ENCODE measurements at places on chromosomes 6 and 20.

GRCh38 chr20:51326201-51326819 lies 216.2 kb downstream of the NFATC2 start:
- no peak for DNase-seq

GRCh38 chr6:157741321-157741947 lies 81.6 kb upstream of the SNX9 start:
- DNase-seq: no peak

DNA sequence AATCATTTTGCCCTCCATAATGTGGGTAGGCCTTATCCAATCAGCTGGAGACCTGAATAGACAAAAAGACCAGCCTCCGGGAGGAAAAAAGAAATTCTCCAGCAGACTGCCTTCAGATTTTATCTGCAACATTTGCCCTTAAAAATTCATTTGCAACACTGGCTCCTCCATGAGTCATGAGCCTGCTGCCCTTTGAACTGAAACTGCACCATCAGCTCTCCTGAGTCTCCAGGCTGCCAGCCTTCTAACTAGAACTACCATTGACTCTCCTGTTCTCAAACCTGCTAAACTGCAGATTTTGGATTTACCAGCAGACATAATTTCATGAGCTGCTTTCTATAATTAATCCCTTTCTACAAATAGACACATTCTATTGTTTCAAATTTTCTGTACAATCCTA lies 223.9 kb upstream of the THEMIS start:
- DNase-seq: no peak

DNA sequence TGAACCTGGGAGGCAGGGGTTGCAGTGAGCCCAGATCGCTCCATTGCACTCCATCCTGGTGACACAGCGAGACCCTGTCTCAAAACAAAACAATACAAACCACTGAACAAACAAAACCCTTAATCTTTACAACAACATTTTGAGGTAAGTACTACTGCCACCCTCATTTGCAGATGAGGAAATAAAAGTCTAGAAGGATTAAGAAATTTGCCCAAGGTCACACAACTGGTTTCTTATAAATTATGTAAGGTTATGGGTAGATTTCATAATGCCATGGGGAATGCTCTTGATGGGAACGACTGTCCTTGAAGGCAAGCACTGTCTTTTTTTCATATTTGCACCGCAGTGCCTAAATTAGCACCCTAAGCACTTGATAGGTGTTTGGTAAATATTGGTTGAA lies 13.8 kb upstream of the B4GALT5 start:
- no peak for DNase-seq

DNA sequence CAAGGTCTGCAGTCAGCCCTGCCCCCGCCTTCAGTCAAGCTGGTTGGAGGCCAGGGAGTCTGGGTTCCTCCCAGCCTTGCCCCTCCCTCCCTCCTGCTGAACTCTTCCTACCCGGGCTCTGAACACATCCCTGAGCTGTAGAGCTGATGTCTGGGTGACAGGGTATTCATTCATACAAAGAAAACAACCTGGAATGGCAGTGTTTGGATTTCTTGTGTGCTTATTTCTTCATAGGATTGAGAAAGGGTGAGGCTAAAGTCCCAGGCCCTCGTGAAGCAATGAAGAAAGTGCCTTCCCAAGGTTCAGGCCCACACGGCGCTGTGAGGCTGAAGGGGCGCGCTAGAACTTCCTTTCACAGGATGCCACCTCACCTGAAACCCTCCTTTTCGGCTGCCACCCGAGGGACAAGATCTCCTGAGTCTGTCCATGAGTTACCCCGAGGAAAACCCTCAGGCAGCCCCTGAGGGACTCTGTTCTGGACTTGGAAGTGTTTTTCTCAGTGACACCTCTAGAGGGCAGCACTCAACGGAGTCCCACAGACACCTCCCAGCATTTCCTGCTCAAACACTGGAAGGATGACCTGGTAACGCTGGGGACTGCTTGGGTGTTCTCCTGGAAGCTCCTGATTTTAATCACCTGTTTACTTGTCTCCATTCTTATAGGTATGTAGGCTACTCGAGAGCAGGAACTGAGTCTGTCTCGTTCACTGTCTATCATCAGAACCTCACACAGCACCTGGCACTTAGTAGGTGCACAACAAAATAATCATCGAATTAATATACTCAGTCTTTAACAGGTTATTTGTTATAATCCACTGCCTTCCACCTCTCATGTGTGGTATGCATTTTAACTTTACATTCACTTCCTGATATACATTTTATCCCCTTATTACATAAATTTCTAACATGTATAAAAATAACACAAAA lies 11.8 kb upstream of the GSTA1 start:
- DNase-seq: peak; percentile 24

GRCh38 chr6:29486577-29486976 lies 1.2 kb downstream of the MAS1L start:
- no peak for DNase-seq

- DNase-seq: no peak
Observed at GRCh38 chr6:27293436-27294098, 18.5 kb downstream of the POM121L2 start.

- DNase-seq: peak; percentile 66
Observed at GRCh38 chr20:63552481-63553249, 1.3 kb upstream of the FNDC11 start.

DNA sequence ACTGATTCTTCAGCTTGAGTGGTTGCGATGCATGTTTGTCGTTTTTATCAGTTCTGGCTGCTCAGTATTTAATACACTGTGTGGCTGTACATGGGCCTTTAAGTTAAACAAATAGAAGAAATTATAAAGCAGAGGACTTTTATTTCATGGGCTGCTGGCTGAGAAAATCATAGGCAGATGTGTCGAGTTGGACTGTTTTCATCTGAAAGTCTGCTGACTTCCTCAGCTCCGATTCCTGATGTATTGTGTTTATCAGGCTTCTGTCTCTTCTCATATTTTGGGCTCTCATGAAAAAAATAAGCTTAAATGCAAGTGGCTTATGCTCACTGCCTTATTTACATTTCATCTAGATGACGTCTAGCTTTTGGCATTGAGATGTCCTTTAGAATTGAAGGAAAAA lies 129.5 kb upstream of the GGTLC1 start:
- DNase-seq: no peak

DNA sequence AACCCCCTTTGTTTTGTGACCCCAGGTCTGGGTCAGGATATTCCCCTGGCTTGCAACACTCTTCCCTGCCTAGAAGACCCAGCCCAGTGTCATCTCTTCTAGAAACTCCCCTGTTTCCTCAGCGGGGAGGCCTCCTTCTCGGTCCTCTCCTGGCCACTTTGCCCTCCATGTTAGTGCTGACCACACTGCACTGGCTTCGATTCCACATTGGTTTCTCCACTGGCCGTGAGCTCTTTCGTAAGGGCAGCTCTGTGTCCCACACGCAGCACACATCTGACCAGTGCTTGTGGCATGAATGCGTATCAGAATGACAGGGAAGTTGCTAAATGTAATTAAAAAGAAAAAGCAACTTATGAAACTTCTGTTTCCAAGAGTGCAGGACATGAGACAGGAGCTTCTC lies 49.4 kb upstream of the FNDC1 start:
- DNase-seq: no peak

- no peak for DNase-seq
Observed at GRCh38 chr6:11204794-11205366, 27.6 kb downstream of the NEDD9 start.

DNA sequence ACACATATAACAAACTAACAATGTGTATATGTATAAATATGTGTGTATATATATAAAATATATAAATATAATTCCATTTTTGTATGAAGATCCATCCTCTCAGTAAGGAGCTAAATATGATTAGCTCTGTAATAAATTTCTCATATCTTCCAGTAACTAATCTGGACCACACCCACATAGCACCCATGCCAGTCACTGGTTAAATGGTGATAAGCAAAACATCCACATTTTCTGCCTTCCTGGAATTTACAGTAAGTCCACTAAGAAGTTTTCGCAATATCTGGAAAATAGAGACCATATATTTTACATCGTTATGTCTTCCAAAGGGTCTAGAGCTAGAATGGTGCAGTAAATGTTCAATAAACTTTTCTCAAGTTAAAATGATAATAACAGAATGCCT lies 151.5 kb upstream of the STMND1 start:
- DNase-seq: no peak

- DNase-seq: no peak
Observed at GRCh38 chr20:39111359-39112177, 149.4 kb downstream of the DHX35 start.

DNA sequence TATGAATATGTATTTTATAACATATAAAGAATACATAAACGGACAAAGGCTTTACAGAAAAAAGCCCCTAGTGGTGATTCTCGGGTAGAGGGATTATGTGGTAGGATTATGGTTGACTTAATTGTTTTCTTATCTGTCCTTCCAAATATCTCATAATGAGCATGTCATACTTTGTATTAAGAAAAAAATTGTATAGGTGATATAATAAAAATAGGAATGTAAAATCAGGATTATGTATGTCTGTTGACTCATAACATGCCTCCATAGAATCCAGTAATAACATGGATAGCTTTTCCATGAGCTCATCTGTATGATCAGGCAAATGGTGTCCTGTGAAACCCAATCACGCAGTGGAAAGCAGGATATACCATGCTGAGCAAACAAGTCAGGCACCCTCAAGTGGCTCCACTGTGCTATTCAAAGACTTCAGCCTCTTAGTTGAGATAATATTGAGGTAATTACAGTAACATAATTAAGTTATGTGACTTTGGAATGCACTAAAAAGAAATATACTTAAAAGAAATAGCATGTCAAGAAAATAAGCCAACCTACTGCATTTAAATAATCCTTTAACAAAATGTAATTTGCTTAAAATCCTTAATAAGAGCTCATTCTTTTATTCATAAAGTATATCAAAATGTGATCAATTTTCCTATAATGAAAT lies 39.6 kb upstream of the PRELID3B start:
- DNase-seq: no peak

DNA sequence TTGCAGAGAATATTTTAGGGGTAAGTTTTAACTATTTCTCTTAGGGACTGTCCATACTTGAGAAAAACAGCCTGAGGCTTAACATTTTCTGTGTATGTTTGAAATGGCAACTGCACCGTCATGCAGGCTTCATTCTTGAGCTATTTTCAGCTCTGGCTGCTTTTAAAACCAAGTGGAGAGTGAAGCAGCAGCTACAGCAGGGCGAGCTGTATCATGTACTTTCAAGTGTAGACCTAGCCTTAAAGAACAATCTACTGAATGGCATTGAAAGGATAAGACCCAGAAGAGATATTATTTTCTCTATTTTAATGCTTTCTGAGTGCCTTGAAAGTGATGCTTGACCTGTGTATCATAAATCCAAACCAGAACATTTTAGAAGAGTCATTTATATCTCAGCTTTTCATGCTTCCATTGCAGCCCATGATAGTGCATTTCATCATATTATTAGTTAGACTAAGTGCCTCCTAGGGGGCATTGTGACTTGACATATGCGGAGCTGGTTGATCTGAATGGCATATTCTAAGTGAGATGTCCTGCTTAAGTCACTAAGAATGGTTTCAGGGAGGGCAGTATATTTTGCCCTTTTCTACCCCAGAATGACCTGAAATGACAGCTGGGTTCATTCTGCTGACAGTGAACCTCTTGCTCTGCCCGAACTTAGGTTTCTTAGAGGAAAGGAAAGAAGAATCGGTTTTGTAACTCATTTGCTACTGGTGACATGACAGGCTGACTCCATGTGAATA lies 85.3 kb downstream of the NKAIN2 start:
- DNase-seq: no peak

GRCh38 chr6:40958738-40959137 lies 80.3 kb downstream of the UNC5CL start:
- no peak for DNase-seq

GRCh38 chr6:170443151-170443662 lies 109.9 kb downstream of the PSMB1 start:
- DNase-seq: no peak
